ENCODE measurements at places on chromosomes 2 and 18.

GRCh38 chr2:37228788-37229187 is 2.6 kb downstream of the CEBPZ start:
- DNase-seq: no peak

- no peak for DNase-seq
Measured at GRCh38 chr2:38016219-38016618, 59.7 kb downstream of the CYP1B1 start.

GRCh38 chr2:215272918-215273317 is 38.9 kb upstream of the ATIC start:
- DNase-seq: no peak

- no peak for DNase-seq
Measured at GRCh38 chr2:77768508-77768907, 246.3 kb upstream of the LRRTM4 start.

GRCh38 chr18:68847219-68847837 is 49.4 kb downstream of the CCDC102B start:
- DNase-seq: no peak

DNA sequence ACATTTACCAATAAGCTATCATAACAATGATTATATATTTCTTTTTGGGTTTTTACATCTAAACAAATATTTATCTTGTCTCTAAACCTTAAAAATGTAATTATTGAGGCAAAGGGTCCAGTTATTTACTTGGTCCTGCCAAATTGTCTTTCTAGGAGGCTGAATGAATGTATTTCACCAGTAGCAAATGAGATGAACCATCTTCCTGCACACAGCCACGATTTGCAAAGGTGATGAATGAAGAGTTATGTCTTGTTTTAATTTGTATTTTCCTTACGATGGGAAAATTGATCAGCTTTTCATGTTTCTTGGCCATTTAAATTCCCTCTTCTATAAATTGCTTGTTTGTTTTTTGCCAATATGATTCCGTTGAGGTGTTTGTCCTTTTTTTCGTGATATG is 1.4 kb downstream of the SP100 start:
- no peak for DNase-seq

GRCh38 chr2:101983928-101984327 is 7.8 kb upstream of the IL1R2 start:
- no peak for DNase-seq

DNA sequence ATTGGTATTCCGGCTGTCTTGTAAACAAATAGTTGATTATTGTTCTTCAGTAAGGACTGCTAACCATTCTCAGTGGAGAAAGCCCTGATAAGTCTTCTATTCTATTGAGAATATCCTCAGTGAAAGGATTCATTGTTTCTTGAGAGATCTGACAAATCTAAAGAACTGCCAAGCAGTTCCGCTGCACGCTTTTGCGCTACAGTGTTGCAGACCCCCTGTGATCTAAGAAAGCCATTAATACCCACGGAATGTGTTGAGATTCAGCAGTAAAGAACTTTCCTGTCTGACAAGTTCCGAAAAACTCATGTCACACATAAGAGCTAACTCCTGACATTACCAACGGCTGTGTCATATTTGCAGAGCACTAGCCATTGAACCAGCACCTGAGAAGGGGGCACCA is 63.8 kb downstream of the ZNF236 start:
- DNase-seq: no peak

DNA sequence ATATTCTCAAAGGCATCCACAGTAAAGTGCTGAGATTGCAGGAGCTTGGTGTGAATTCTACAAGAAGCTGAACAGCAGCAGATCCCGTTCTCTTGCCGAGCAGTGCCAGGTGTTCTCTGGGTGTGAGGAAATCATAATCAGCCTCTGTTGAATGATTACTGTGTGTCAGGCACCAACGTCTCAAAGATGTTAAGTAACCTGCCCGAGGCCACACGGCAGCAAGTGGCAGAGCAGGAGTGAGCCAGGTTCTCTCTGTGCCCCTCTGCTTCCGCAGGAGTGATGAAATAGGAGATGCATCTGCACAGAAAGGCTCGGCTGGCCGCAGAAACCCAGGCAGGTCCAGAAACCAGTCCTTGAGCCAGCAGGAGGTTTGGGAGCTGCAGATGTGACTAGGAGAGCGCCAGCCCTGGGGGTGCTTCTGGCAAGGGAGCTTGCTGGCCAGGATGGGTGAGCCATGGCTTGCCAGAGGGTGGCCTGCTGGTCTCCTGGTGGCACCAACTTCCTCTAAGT is 68.4 kb downstream of the COPS7B start:
- no peak for DNase-seq

DNA sequence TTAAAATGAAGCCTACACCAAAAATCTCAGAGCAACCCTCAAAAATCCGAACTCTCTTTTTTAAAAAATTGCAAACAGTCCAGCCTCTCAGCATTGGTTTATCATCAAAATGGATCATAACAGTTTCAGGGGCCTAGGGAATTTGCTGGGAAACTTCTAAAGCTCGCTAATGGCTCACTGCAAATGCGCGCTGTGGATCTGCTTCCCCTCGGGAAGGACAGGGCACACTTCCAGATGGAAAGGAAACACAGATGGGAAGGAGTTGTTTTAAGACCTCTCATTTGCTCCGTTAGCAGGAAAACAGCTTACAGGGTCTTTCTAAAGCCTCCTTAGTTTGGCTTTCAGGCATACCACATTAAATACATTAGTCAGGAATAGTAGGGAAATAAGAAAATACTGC is 27.2 kb downstream of the FECH start:
- no peak for DNase-seq

DNA sequence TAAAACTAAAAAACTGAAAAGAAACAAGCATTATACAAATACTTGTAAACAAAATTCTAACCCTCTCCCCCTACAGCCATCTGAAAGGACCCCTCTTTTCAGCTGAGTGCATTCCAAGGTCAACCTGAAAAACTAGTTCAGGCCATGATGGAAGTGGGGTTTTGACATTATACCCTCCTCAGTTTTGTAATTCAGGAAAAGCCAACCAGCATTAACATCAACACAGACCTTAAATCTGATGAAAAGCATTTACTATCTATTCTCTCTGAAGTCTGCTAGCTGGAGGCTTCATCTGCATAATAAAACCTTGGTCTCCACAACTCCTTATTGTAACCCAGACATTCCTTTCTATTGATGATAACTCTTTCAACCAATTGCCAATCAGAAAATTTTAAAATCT is 302.2 kb downstream of the CNTNAP5 start:
- no peak for DNase-seq

DNA sequence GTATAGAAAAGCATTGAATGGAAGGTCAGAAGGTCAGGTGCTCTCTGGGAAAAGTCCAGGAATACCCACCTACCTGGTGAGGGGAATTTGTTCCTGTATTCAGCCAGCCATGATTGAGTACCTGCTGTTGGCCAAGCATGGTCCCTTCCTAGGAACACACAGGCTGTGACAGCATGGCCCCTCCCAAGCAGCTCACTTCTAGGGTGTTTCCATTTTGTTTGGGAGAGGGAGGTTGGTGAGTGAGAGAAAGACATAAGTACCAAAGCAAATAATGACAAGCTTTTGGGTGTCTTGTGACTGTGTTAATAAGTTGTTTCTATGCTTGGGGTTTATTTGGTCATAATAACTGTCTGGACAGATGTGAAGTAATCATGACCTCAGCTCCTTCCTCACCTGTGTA is 46.3 kb downstream of the CABLES1 start:
- DNase-seq: no peak

DNA sequence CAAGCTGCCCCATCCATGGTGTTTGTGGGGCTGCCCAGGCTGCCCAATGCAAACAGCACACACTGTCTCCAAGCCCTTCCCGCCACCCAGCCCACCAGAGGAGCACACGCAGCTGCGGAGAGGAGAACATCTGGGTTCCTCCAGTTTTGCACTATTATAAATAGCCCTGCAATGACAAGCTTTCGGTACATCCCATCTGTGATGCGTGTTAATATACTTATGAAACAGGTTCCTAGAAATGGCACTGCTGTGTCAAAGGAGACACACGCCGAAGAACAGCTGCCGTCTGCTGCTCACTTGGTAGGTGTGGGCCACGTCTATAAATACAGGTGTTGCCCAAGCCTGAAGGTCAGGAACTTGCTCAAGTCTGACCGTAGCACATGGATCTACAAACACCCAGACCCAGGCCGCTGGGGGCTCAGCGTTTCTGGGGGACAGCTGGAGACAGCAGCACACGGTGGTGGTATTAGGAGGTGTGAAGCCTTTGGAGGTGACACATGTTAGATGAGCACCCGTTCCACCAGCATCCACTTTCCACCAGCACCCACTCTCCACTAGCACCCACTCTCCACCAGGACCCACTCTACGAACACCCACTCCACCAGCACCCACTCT is 34.3 kb downstream of the PXDN start:
- DNase-seq: no peak

DNA sequence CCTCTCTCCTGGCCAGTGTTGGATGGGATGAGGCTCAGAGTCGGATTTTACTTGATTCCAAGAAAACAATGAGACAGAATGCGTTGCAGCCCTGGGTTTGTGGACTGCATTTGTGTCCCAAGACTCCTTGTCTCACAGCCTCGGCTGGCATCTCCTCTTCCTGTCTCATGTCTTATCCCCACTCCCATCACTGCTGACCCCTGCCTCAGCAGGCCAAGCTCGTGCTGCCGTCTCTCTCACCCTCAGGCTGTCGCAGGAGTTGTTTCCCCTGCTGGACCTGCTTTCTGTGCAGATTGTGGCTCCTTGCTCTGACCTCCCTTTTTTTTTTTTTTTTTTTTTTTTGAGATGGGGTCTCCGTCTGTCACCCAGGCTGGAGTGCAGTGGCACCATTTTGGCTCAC is 70.2 kb upstream of the RALBP1 start:
- DNase-seq: no peak

- no peak for DNase-seq
Measured at GRCh38 chr18:39311111-39311712, 1745.6 kb upstream of the CELF4 start.

GRCh38 chr2:103172821-103173220 is 411.0 kb downstream of the TMEM182 start:
- no peak for DNase-seq

DNA sequence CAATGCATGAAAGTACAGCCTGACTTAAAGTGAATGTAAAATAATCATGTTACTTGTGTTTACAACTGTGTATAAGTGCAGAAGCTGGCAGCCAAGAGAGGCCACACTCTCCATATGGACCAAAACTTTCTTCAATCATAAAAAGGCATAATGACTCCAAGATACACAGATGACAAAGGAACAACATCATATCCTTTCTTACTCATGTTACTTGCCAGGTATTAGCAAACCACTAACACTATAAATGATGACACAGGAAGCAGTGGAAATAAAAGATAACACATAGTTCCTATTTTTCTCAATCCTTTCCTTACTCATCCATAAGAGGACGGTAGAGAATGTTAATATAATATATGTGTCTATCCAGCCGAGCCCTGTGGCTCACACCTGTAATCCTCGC is 400.0 kb upstream of the CDH2 start:
- DNase-seq: no peak

DNA sequence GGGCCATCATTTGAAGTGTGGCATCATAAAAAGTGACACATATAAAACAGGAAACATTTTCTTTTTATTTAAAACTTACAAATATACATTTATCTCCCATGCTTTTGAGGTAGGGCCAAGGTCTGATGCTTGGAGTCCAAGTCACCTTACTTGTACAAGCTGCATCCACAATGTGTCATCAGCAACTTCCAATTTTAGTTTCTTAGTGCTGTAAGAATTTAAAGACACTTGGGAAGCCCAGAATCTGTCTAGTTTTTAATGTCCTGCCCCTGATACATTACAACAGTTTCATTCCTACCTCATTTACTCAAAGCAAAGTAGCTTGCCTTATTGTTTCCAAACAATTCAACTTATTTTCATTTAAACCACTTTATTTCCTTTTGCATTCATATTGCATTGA is 297.7 kb downstream of the MTX2 start:
- DNase-seq: no peak

GRCh38 chr2:3483227-3483985 is 35.9 kb downstream of the ADI1 start:
- DNase-seq: no peak

- no peak for DNase-seq
Measured at GRCh38 chr2:213279116-213279620, 5.1 kb upstream of the SPAG16 start.

GRCh38 chr2:215461836-215462532 is 26.1 kb upstream of the FN1 start:
- DNase-seq: no peak

- no peak for DNase-seq
Measured at GRCh38 chr2:26302846-26303245, 43.1 kb upstream of the SELENOI start.

Data from stimulated activated CD8-positive, alpha-beta memory T cell treated with anti-CD3 and anti-CD28 coated beads, Interleukin-2, amount 100 ng/mL, for 48 hours (primary cell).